ENCODE measurements at places on chromosomes 5 and 9.

- no peak for DNase-seq
Measured at GRCh38 chr5:168301593-168302390, 10.3 kb downstream of the WWC1 start.

DNA sequence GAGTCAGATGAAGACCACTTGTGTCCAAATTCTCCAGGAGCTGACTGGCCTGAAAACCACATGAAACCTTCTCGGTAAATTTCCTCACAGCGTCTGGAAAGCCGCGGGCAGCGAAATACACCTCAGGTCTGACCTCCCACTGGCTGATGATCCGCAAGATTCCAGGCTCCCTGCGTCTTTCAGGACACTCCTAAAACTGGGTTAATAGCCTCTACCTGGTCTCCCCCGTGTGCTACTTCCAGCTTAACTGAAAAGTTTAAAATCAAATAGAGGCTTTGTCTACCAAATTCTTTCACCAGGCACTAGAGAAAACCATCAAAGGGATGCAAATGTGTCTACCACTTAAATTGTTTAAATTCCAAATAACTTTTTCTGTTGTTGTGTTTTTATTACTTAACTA, 312.6 kb downstream of the DRD1 start:
- DNase-seq = no peak

- peak; percentile 62 for DNase-seq
Measured at GRCh38 chr5:157744051-157745011, 819 bp downstream of the LSM11 start.

DNA sequence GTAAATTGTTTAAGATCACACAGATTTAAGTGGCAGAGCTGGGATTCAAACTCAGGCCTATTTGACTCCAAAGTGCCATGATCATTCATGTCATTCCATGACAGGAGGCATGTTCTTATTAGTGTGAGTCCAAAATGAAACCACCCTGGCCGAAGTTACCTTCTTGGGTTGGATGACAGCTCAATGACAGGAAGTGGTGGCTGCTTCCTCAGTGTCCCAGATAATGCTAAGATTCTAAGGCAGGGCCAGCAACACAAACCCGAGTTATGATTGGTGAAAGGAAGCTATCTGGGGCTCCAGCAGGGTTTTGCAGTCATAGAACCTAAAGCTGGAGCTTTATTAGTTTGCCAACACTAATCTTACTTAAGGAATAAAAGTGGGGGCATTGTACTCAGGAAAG, 340.4 kb downstream of the SLIT3 start:
- no peak for DNase-seq

DNA sequence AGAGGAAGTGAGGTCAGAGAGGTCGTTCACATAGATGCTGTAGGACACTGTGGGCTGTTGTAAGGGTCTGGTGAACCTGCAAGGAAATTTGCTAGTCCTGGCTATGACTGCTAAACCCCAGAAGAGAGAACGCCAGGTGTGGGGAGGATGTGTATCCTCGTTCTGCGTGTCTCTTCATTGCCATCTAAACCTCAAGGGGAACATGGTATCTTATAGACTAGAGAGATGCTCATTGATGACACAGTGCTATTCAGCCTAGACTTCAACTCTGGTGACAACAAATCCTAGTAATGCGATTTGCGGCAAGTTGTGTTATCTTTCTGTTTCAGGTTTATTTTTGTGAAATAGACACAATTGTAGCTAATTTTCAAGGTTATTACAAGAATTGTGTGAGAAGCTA, 140.2 kb downstream of the ADAMTSL1 start:
- no peak for DNase-seq

- no peak for DNase-seq
Measured at GRCh38 chr9:101138509-101138908, 110.0 kb downstream of the PLPPR1 start.

- DNase-seq = no peak
Measured at GRCh38 chr9:11792870-11793269, 900.3 kb upstream of the TYRP1 start.

GRCh38 chr5:103669615-103670014, 107.0 kb upstream of the NUDT12 start:
- DNase-seq = peak; percentile 96

GRCh38 chr5:113807427-113807991, 294.0 kb downstream of the YTHDC2 start:
- no peak for DNase-seq

DNA sequence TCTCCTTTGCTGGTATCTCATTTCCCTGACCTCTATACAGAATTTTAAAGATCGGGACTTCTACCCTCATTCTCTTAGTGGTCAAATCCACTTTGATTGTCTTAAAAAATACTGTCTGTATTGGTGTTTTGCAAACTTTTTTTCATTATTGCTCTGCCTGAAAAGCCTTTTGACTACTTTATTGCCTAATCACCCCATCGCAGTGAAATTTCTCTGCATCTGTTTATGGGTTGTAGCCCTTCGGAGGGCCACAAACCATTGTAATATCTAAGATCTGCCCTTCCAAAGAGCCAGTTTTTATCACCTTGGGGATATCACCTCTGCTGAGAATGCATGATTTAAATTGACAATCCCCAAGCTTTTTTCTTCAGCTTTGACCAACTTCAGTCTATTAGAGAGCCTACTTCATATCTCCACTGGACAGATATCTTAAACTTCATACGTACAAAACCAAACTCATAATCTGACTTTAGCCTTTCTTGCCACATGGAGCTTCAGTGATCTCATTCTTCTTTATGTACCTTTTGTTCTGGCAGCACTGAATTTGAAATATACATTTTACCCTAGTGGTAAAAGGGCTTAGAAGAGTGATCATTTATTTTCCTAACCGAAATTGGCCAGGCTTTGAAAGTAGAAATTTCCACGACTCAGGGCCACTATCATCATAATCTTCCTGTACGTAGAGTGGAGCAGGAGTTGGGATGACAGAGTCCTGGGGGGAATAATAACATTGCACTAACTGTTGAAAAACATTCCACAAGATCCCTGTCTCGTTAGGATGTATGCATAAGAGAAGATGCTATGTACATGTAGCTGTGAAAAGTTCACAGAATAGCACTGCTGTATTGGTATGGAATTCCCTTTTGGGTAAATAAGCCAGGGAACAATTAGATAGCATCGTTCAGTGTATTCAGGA, 21.4 kb downstream of the KIF2A start:
- DNase-seq = no peak

- DNase-seq = no peak
Measured at GRCh38 chr9:36194326-36195000, 3.7 kb downstream of the CLTA start.

GRCh38 chr9:16069249-16069648, 516.4 kb downstream of the CCDC171 start:
- no peak for DNase-seq

DNA sequence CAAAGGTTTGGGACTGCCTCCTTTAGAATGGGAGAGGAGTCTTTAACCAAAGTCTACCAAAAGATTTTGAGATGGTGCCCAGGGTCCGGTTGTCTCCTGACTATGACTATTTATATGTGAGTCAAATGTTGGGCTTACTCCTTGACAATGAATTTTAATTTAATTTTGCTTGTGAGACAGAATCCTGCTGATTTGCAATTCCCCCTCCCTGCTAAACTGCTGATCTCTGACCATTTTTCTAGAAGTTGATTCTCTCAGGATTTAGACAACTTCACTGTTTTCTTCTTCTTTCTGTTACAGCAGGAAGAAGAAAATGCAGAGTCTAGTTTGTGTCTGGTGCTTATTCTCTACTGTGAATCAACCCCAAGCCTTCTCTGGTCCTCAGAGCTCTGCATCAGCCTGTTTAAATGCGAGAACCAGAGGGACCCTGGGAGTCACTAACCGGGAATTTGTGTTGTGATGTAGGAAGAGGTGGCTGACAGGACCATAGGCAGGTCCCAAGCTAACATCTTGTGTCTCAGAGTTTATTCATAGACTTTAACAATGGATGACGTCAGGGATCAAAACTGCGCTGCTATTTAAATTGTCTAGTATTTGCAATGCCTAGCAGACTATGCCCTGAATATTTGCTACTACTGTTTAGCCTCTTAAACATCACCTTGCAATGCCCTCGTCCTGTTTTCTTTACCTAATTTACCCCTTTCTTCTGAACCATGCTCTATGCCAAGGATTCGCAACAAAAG, 124.0 kb upstream of the TAF11L2 start:
- DNase-seq = no peak

DNA sequence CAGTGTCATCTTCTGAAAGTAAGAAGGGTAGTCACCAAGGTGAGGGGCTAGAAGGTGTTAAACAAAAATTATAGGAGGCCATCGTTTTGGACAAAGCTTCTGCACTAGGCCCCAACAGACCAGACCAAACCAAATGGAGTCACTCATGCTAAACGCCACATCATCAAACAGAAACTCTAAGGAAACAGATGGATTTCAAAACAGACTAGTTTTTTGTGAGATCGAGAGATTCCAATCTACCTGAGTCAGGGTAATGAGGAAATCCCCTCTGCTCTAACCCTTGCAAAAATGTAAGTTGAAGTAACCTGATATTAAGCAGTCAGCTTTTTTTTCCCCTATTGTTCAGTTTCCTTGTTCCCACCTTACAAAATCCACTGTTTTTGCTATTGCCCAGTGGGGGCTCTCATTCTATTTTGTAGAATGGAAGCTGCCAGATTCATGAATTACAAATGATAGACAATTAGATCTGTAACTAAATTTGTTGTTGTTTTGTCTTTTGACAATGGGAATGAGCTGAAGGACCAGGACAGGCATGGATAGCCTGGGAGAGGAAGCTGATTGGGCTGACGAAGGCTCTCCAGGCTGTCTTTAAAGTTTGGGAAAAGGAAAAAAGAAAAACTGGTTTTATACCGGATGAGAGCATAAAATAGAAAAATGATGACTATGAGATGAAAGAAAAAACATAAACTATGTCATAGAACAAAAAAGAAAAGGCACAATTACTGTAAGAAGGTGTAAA, 94.7 kb upstream of the ADAMTSL1 start:
- peak; percentile 29 for DNase-seq

DNA sequence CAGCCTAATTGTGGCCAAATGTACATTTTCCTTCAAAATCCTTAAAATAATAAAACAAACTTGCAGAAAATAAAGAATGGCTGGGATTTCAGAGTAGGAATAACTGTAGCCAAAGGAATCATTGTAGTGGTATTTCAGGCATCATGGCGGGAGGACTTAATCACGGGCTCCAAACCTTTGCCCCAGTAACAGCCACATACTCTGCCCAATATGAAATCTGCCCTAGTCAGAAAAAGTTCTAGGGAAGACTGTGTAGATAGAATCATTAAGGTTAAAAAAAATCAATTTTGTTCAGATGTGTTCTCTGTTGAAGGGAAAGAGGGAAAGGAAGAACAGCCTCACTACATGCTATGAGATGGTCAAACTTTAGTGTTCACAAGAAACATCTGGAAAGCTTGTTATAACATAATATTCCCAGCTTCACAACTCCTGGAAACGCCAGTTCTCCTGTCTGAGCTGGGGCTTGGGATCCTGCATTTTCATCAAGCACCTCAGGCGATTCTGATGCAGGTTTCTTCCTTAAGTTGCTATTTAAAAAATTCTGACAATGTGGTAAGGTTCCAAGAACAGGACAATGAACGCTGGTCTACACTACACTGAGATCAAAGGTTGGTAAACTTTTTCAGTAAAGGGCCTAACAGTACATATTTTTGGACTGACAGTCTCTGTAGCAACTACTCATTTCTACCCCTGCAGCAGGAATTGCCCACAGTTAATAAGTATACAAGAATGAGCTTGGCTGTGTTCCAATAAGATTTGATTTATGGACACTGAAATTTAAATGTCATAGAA, 87.9 kb downstream of the CEMIP2 start:
- no peak for DNase-seq

- no peak for DNase-seq
Measured at GRCh38 chr5:151676314-151676712, 10.4 kb downstream of the SPARC start.

DNA sequence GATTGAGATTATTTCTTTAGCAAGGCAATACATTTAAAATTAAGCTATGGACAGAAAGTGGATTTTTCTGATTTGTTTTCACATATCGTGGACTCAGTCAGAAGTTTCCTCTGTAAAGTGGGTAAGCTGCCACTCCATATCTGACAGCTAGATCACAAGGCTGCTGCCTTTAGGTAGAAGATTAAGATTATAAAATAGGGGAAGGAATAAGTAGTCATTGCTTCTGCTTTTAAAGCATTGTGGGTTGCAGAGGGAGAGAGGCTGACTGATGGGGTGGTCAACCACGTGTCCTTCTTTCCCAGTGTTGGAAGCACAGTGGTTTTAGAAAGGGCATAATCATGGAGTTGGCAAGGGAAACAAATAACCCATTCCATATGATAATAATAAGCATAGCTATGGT, 74.3 kb upstream of the MOCS2 start:
- DNase-seq = no peak

- peak; percentile 34 for DNase-seq
Measured at GRCh38 chr5:149654231-149654630, 72.9 kb downstream of the ARHGEF37 start.

GRCh38 chr5:113106821-113107220, 130.2 kb downstream of the DCP2 start:
- DNase-seq = no peak

DNA sequence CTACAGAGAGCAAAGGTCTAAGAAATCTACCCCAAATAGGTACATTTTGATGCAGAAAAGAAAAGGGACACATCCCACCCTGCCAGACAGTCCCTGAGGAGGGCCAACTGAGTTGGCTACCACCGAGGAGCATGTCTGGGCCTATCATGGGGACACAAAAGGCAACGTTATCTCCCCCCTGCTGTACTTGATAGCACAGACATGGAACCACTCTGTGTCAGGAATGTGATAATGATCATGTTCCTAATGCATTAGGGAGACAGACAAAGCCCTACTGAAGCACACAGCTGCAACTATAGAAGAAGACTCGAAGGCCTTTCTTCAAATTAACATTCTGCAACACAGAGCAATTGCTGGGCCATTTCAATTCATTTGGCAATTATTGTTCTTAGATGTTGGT, 84.5 kb downstream of the ENC1 start:
- DNase-seq = no peak

DNA sequence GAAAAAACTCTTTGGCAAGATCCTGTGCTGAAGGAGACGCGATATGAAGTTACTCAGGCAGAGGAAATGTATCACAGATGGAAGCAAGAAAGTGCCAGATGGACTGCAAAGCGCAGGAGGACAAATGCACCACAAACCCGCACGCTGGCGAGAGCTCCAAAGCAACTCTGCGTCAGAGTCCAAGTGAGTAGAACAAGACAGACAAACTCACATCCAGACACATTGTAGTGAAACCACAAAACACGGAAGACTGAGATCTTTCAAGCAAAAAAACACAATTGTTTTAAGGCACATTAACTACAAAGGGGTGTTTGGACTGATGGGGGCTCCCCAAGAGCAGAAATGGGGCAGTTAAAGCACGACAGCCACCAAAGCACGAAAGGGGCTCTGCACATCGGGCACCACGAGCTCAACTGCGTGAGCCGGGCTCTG, 39.2 kb upstream of the NKD2 start:
- no peak for DNase-seq

DNA sequence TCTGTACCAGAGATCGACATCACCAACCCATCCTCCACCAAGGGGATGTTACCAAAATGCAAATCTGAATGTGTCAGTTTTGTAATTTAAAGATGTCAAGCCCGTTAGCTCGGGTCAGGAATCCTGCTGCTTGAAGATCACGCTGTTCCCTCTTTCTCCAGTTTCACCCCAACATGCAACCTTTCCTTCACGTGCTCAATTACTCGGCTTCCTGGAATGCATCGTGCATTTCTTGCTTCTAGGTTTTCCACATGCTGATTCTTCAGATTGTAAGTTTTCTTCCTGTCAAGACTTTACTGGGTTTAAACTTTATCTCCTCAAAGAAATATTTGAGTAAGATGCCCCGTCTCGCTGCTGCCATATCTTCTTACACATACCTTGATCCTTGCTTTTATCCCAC, 209.5 kb upstream of the SNX2 start:
- no peak for DNase-seq
